NCI-H748 treated with DMSO at 0.1 percent for 48 hours (cell line): ENCODE measurements at places on chromosomes 3 and 15.

DNA sequence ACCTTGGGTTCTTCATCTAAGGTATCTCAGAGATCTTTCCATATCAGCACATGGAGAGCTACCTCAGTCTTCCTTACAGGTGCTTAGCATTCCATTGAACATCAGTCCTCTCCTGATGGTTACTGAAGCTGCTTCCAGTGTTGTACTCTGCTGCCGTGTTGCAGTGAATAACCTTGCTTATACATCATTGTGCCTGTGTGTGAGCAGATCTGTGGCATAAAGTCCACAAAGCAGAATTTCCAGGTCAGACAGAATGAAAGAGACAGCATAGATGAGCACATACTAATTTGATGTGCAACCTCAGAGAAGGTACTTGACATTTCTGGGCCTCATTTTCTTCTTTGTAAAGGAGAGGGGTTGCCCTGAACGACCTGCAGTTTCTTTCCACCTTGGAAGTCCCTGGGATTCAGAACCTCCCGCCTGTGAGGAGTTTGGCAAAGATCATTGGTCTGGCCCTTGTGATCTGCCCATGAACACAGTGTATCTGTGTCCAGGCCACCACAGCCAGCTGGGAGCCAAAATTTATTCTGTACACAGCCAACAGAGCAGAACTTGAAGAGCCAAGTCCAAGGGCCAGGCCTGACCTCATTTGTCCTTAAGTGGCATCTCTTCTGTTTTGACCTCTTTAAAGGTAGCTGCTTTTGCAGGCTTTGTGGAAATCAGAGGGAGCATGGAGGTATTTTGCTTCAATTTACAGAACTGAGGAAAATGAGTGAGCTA lies 57.2 kb upstream of the SLC7A14 start:
- DNase-seq = no peak

- DNase-seq = no peak
These were observed 486 bp downstream of the CDIN1 start for GRCh38 chr15:36579792-36580431.

- DNase-seq = no peak
These were observed 9.2 kb upstream of the MST1R start for GRCh38 chr3:49912881-49913281.

GRCh38 chr3:12190832-12191231 lies 32.1 kb upstream of the TIMP4 start:
- no peak for DNase-seq

GRCh38 chr15:49848282-49848724 lies 227.5 kb downstream of the DTWD1 start:
- DNase-seq = no peak

- DNase-seq = no peak
These were observed 36.6 kb downstream of the FAN1 start for GRCh38 chr15:30940359-30940758.

GRCh38 chr15:58114812-58115211 lies 23.4 kb upstream of the AQP9 start:
- DNase-seq = no peak

DNA sequence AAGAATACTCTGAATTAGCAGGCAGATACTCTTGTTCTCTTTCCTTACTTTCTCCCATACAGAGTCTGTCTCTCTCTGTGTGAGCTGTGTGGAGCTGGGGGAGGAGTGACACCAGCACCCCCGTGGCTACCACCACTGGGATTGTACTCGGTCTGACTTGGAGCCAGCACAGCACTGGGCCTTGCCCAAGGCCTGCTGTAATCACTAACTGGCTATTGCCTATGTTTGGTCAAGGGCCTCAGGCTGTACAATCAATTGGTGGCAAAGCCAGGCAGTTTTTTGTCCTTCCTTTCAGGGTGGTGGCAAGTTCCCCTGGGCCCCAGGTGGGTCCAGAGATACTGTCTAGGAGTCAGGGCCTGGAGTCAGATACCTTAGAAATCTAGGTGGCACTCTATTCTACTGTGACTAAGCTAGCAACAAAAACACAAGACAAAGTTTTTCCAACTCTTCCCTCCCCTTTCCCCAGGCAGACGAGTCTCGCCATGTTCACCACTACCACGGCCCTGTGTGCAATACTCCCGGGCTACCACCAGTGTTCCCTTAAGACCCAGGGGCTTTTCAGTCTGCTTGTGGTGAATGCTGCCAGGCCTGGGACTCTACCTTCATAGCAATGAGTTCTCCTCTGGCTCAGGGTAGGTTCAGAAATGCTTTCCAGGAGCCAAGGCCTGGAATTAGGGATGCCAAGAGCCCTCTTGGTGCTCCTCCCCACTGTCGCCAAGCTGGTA lies 151.8 kb downstream of the KCNAB1 start:
- DNase-seq = no peak

DNA sequence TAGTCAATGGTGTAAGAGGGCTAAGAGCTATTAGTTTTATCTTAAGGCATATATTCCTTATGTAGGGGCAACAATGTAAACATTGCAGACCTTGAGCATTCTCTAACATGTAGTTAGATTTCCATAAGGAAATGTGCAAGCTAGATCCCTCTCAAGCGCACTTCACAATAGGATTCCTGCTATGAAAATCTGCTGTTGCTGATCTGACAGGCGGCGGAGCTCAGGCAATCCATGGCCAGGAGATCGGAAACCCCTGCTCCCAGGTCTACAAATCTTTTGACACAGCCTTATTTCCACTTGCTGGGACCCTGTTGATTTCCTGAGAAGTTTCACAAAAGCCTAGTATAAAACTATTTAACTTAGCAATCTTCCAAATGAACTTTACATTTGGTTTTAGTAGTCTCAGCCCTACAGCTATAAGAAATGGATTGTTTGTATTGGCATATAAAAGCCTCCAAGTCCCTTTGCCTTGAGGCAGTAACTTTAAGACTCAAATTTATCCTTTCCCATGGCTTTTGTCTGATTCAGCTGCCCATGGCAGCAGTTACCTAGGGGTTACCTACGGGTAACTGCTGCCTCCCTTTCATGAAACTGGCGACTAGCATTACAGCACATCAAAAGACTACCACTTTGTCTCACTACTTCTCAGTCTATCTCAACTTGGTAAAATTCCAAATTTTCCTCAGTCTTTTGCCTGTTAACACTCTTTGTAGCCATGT lies 22.7 kb downstream of the TRA2B start:
- no peak for DNase-seq

- DNase-seq = no peak
These were observed 58.3 kb upstream of the SLCO3A1 start for GRCh38 chr15:91795235-91795634.

DNA sequence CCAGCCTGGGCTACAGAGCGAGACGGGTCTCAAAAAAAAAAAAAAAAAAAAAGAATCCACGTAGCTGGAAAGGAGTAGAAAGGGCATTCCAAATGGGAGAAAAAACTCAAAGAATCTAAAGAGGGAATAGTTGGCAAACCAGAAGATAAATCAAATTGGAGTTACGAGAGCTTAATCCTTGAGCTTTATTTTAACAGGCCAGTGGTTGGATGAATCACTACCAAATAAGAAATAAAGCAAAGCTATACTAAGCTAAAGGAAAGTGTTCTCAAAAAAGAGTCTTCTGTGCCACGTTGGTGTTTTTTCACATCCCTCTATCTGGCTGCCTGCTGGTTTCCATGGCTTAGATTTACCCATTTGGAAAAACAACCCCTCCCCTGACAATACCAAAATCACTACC lies 14.0 kb downstream of the VGLL4 start:
- DNase-seq = no peak

DNA sequence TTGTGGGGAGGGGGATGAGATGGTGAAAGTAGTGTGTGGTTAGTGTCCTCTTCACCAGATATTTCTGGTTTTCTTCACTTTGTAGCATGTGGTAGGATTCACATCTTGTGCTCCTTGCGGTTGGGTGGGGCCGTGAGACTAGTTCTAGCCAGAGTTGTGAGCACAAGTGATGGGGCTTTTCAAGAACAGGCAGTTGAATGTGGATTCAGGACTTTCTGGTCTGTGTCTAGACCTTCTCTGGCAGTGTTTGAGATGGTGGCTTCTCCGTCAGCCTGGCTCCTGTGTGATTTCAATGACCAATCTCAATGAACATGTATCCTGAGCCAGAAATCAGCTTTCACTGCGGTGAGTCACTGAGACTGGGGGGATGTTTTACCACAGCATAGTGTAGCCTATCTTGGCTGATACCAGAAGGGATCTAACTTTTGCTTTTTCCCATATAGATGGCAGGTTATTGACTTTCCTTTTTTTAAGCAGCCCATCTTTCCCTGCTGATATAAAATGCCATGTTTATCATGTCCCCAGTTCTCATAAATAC lies 82.6 kb downstream of the RPLP1 start:
- no peak for DNase-seq

GRCh38 chr3:9951126-9951525 lies 1.1 kb downstream of the PRRT3 start:
- DNase-seq = no peak

DNA sequence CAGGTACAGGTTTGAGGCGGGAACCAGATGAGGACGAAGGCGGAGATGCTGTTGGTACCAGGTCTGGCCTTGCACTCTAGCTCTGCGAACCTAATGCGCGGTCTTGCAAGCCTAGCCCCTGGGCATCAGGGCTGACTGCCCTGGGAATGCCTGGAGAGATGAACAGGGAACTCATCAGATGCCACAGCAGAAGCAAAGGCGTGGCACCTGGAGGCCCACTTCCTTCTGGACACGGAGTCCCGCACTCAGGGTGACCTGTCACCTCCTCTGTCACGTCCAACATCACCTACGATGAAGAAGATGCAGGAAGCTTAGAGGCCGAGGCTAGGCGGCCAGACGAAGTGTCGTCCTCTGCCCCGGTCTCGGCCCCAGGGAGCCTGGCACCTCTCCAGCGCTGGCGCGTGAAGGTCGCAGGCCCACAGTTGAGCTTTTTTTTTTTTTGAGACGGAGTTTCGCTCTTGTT lies 9.4 kb downstream of the RPLP1 start:
- DNase-seq = no peak

DNA sequence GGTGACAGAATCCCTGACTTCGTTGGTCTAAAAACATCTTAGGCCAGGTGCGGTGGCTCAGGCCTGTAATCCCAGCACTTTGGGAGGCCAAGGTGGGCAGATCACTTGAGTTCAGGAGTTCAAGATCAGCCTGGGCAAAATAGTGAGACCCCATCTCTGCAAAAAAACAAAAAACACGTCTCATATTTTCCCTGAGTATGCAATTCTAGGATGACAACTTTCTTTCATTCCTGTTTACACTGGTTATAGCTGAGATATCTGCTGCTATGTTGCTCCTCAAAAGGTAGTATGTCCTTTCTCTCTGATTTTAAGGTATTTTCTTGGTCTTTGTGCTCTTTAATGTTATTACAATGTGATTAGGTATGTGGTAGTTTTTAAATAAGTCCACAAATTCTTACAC lies 39.3 kb downstream of the PTH1R start:
- no peak for DNase-seq
